ENCODE measurements at places on chromosomes 2 and 18. TPM values are rescaled to one million over a fixed set of nuclear protein-coding genes. Genes with fewer than 3 reads are reported as not detected.

TNFRSF11A gene
- total RNA-seq, result 2.5 TPM

ST6GAL2 gene
- total RNA-seq, result not detected

MBD1 gene
- 99.2 TPM for total RNA-seq

LYPD6 gene
- not detected for total RNA-seq

NEU2 gene
- total RNA-seq, result not detected

DNA sequence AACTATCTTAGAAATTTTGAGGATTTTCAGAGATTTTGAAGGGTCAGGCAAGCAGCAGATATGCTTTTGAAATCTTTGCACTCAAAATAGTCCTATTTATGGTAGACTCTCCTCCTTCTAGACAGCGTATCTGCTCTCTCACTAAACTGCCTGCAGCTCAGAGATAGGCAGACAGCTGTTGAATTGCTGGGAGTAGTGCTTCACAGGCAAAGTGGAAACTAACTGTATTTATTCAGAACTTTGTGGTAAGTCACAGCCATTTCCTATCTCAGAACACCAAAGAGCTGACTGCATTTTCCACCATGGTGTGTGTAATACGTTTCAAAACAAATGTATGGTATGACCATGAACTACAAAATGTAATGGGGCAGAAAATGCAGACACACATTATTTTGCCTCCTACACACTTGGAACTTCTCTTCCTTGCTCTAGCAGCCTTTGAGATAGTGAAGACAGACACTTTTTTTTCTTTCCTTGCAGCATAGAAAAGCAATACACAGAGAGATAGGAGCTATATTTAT lies 352.4 kb downstream of the LRP1B start:
- no peaks in the 10 kb centered on the region for H3K27me3 ChIP-seq
- no peaks in the 10 kb centered on the region for H3K4me1 ChIP-seq
- H3K36me3 ChIP-seq, result no peaks in the 10 kb centered on the region

GRCh38 chr2:86143307-86143706 lies 37.3 kb downstream of the PTCD3 start:
- no peaks in the 10 kb centered on the region for H3K27me3 ChIP-seq
- no peaks in the 10 kb centered on the region for H3K4me1 ChIP-seq
- peaks cover 43% of the 10 kb centered on the region for H3K36me3 ChIP-seq
- H3K27ac ChIP-seq, result no peak overlapping the region
- no peak for DNase-seq

DNA sequence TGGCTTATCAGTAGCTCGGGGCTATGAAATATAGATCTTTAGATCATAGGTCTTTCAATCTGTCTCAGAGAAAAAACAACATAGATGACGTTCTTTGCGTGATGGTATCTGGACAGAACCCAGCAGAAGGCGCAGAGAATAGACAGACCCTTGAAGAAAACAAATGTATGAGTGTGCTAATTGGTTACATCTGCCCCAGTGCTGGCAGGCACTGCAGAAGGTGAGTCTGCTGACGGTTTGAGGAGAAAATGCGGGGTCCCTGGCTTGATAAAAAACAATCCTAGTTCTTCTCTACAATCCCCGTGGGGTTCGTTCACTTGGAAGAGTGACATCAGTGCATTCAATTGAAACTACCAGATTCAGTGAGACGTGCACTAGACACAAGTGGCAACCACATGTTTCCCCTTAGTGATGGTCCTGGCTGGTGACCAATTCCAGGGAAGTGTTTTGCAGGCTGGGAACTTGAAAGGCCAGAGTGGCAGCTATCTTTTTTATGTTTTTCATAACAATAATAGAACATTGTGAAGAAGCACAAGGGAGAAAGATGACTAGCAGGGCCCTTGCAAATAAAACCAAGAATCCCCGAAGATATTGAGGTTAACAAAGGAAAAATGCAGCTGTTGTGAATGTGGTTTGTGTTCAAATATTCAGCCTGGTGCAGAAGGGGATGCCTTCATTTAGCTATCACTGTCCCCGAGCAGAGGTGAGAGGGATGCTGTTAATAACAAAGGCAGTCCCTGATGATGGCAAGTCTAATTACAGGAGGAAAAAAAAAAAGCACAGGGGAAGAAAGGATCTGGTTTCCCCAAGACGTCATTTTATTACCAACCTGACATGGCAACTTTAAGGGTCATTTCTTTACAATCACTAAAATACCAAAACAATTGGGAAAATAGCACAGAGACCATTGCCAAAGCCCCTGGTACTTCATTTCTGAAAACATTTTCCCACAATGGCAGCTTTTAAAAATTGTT lies 337.6 kb upstream of the FIGN start:
- H3K4me1 ChIP-seq, result no peaks in the 10 kb centered on the region
- H3K27ac ChIP-seq, result no peak overlapping the region

DNA sequence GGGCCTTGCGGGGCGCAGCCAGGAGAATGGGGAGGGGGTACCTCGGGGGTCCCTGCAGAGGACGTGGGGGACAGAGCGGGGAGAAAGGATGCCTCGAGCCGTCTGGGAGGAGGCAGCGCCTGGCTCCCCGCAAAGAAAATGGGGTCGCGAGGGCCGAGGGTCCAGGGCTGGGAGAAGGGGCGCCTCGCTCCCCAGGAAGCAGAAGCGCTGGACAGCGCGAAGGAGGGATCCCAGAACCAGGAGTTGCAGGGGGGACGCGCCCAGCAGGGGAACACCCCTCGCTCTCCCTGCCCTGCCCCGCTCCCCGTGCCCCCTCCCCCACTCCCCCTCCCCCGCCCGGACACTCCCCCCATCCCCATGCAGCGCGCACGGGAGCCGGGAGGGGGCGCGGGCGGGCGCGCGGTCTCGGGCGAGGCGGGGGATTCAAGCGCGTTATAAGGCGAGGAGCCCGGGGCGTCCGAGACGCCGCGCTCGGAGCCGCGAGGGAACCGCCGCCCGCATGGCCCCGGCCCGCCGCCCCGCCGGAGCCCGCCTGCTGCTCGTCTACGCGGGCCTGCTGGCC lies at the start of gene ERFE:
Gene ERFE (plus strand): TSS at position 462 of the 562 bp plus-strand sequence. CDS start 38 bp downstream, at position 500.
- no peaks in the 10 kb centered on the region for H3K27me3 ChIP-seq
- no peak within 1 kb of the TSS for H3K27ac ChIP-seq
- peaks cover 9% of the 10 kb centered on the region for H3K4me1 ChIP-seq
- no peak within 1 kb of the TSS for H3K4me3 ChIP-seq
- no peaks in the 10 kb centered on the region for H3K36me3 ChIP-seq

GRCh38 chr18:42860548-42860947 lies 254.9 kb downstream of the RIT2 start:
- no peak for DNase-seq
- H3K27me3 ChIP-seq, result no peaks in the 10 kb centered on the region
- H3K4me3 ChIP-seq, result no peak overlapping the region

GRCh38 chr2:193336781-193337180 lies 1142.0 kb upstream of the TMEFF2 start:
- H3K4me1 ChIP-seq, result no peaks in the 10 kb centered on the region
- no peak overlapping the region for H3K4me3 ChIP-seq
- no peaks in the 10 kb centered on the region for H3K27me3 ChIP-seq
- no peak for DNase-seq

GRCh38 chr18:40938615-40939014 lies 1016.4 kb upstream of the PIK3C3 start:
- H3K36me3 ChIP-seq, result no peaks in the 10 kb centered on the region
- no peaks in the 10 kb centered on the region for H3K4me1 ChIP-seq
- H3K4me3 ChIP-seq, result no peak overlapping the region
- no peaks in the 10 kb centered on the region for H3K27me3 ChIP-seq
- H3K27ac ChIP-seq, result no peak overlapping the region

DNA sequence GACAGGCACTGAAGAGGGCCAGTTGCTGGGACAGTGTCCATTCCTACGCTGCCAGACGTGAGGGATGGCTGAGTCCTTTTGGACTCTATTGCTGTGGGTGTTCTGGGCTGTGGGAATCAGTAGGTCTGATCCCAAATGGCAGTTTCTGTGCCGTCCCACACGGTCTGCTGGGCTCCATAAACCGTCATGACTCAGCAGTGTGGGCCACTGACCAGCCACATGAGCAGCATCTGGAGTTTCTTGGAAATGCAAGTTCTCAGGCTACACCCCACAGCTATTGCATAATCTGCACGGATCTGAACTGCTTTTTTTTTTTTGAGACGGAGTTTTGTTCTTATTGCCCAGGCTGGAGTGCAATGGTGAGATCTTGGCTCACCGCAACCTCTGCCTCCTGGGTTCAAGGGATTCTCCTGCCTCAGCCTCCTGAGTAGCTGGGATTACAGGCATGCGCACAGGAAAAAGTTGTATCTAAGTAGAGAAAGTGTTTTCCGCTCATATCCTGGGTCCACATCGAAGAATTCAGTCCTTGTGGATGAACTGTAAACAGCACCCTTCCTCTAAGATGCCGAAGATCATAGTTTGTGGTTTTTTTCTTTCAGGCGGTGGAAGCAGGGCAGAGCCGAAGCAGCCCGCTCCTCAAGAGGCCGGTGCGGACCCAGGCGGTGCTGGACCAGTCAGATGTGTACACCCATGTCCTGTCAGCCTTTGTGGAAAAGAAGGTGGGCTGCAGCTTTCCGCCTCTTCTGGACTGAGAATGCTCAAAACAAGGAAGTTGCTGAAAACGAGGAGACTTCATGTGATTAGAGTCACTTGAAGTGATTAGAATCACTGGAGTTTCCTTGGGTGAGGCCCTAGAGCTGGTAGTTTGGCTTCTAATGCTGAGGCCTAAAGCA lies 25.5 kb downstream of the RMC1 start:
- peak overlapping the region; percentile 38 for H3K27ac ChIP-seq
- H3K4me3 ChIP-seq, result no peak overlapping the region
- DNase-seq, result no peak
- H3K36me3 ChIP-seq, result peaks cover 67% of the 10 kb centered on the region

GRCh38 chr2:204282525-204282924 lies 262.8 kb upstream of the PARD3B start:
- no peak for DNase-seq
- no peaks in the 10 kb centered on the region for H3K27me3 ChIP-seq
- no peaks in the 10 kb centered on the region for H3K36me3 ChIP-seq
- no peaks in the 10 kb centered on the region for H3K4me1 ChIP-seq
- H3K27ac ChIP-seq, result no peak overlapping the region

GRCh38 chr2:210577263-210578071 lies 21.1 kb downstream of the CPS1 start:
- H3K4me3 ChIP-seq, result no peak overlapping the region
- H3K36me3 ChIP-seq, result no peaks in the 10 kb centered on the region
- no peak overlapping the region for H3K27ac ChIP-seq
- no peaks in the 10 kb centered on the region for H3K4me1 ChIP-seq
- no peaks in the 10 kb centered on the region for H3K27me3 ChIP-seq

GRCh38 chr2:30675758-30676157 lies 131.5 kb downstream of the CAPN13 start:
- H3K27me3 ChIP-seq, result no peaks in the 10 kb centered on the region
- no peaks in the 10 kb centered on the region for H3K36me3 ChIP-seq
- H3K4me3 ChIP-seq, result no peak overlapping the region
- H3K4me1 ChIP-seq, result no peaks in the 10 kb centered on the region
- no peak for DNase-seq
- no peak overlapping the region for H3K27ac ChIP-seq

DNA sequence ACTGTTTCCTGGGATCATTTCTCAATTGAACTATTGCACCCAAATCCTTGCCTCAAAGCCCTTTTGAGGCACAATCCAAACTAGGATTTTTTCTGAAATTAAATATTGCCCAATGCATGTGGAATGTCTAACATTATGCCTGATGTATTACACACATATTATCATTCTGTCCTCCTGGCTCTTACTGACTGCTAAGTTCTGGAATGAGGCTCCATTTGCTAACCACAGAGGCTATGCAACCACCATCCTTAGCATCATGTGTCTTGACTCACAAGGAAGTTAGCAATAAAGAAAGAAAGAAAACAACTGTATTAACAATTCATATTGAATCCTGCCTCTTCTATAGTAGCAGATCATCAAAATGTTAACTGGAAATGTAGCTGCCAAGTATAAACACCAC lies 1142.7 kb downstream of the CNTNAP5 start:
- no peak overlapping the region for H3K4me3 ChIP-seq
- H3K36me3 ChIP-seq, result no peaks in the 10 kb centered on the region
- no peaks in the 10 kb centered on the region for H3K4me1 ChIP-seq
- no peaks in the 10 kb centered on the region for H3K27me3 ChIP-seq

Data from CD8-positive, alpha-beta memory T cell (primary cell).